Cerebellar nuclear complex (tissue), 1 donor: ENCODE measurements at places on chromosomes 4 and X.

DNA sequence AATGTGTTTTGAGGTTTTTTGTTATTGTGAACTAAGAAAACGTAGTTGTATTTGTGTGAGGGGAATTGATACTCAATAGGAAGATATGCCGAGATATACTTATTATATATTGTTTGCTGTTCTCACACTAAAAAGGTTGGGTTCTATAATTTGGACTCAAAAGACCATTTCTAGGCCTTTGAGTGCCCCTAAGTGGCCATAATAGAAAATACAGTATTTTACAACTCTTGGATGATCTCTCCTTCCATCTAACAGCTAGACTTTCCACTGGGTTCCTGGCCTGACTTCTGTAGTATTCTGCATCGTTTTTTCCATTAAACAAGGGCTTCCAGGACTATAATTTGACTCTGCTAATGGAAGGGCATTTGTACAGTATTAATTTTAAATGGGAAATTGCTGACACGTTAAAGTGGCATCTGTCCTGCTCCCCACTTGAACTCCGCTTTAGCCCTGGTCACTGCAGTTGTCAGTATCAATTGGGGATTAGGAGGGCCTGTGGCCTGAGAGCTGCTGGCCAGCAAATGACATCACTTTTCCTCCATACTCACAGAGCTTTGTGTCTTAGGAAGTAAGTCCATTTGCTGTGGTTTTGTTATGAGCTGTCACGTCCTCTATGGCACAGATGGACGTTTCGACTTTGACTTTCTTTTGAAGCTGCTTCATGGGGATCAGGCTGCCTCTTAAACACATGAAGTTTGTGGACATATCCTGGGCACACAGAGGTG lies 176.9 kb downstream of the SLIT2 start:
- DNase-seq: no peak

DNA sequence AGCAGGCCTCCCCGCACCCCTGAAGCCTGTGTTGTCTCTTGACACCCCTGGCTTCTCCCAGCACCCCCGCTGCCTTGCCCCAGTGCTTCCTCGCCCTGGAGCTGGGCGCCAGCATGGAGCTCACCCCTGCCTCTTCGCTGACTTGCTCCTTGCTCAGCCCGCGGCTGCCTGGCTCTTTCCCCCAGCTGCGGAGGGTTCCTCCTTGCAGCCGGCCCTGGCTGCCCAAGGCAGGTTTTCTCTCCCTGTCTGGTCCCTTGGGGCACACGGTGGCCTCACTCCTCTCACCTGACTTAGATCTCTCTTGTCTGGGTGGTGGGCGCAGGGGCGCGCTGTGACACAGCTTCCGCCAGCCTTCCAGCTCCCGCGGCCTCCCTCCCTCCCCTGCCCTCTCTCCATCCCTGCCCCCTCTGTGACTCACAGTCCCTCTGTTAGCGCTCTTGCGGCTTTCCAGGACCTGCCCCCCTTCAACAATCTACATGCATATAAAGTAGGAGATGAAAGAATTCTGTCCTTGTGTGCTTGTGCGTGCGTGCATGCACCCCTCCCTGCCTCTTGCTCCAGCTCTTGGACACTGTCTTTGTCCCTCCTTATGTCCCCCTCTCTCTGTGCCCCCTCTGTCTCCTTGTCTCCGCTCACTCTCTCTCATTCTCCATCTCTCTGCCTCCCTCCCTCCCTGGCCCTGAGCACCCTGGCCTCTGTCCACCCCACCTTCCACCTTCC lies 2.2 kb downstream of the PLXNB3 start:
- no peak for DNase-seq

GRCh38 chr4:123031664-123032063 lies 109.3 kb upstream of the NUDT6 start:
- DNase-seq: no peak

GRCh38 chr4:149965206-149965605 lies 113.0 kb upstream of the DCLK2 start:
- DNase-seq: no peak

DNA sequence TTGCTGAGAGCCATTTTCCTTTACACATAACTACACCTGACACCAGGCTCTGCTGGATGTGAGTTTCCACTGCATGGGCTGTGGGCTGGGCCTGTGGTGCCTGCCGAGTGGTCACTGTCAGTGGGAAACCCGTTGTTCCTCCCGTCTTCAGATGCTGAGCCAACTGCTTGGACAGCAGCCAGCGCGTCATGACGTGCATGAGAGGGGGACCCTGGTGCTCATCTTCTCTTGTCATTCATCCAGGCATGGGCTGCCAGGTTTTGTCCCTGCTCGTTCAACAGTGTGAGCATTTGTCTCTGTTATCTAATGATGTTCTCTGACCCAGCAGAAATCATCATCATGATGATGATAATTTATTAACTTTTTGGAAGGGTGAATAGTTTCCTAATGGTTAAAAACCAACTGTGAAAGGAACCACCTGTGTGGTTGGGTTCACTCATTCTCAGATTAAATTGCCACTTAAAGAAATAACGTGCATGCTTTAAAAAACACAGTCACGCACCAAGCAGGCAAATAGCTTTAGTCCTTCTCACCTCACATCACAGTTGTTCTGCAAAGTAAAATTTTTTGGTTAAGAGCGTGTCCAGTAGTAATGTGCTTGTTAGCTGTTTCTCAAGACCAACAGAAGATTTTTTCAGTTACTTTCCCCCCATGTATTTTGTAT lies 19.9 kb upstream of the CLDN34 start:
- DNase-seq: no peak

- no peak for DNase-seq
Measured at GRCh38 chr4:57083090-57083489, 27.1 kb downstream of the IGFBP7 start.
